Lung (tissue), 17 donors: ENCODE measurements at places on chromosomes 1 and 21. TPM values are rescaled to one million over a fixed set of nuclear protein-coding genes. Genes with fewer than 3 reads are reported as not detected.

The MATN1 gene
- total RNA-seq, result 0.15 TPM

The UQCRHL gene
- total RNA-seq, result 4.6 TPM

The GNG4 gene
- total RNA-seq, result 0.57 TPM

The HSPB7 gene
- total RNA-seq, result 2.4 TPM

GRCh38 chr1:2318314-2319278 is 72.8 kb downstream of the MORN1 start:
- H3K36me3 ChIP-seq, result no peaks in the 10 kb centered on the region
- H3K27me3 ChIP-seq, result no peaks in the 10 kb centered on the region
- no peak overlapping the region for H3K4me3 ChIP-seq
- peak; percentile 64 for DNase-seq
- H3K27ac ChIP-seq, result no peak overlapping the region

GRCh38 chr1:2803931-2804627 is 2.6 kb upstream of the TTC34 start:
- H3K27me3 ChIP-seq, result peaks cover 10% of the 10 kb centered on the region
- no peak for DNase-seq
- H3K4me1 ChIP-seq, result no peaks in the 10 kb centered on the region
- H3K27ac ChIP-seq, result no peak overlapping the region
- H3K4me3 ChIP-seq, result no peak overlapping the region
- no peaks in the 10 kb centered on the region for H3K36me3 ChIP-seq

DNA sequence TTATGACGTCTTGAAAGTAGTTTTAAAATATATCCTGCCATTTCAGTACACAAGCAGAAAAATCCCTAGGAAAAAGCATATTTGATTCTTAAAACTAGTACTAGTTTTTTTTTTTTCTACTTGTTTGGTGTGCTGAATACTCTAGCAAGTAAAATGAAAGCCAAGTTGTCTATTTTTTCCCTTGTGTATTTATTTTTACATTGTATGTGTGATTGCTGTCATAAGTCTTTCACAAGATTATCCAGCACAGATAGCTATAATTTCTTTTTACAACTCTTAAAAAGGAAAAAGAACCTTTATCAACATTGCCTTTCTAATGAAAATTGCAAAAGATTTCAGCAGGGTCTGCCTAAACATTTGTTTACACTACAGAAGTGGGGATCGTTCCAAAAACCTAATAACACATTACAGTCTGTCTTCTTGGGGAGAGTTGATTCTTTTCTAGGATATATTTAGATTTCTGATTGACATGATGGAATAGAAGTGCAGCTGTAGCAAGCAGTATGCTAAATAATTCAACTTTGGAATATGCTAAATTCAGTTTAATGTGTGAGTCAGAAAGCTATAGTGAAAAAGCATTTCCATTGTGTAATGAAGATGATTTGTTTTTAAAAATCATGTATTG is 2.5 kb downstream of the DR1 start:
- H3K36me3 ChIP-seq, result no peaks in the 10 kb centered on the region
- peaks cover 31% of the 10 kb centered on the region for H3K4me1 ChIP-seq
- no peak for DNase-seq
- H3K27me3 ChIP-seq, result no peaks in the 10 kb centered on the region
- no peak overlapping the region for H3K27ac ChIP-seq

GRCh38 chr1:99570486-99571089 is 75.3 kb upstream of the PALMD start:
- no peak for DNase-seq
- no peak overlapping the region for H3K27ac ChIP-seq
- H3K36me3 ChIP-seq, result no peaks in the 10 kb centered on the region
- no peak overlapping the region for H3K4me3 ChIP-seq
- H3K4me1 ChIP-seq, result no peaks in the 10 kb centered on the region

DNA sequence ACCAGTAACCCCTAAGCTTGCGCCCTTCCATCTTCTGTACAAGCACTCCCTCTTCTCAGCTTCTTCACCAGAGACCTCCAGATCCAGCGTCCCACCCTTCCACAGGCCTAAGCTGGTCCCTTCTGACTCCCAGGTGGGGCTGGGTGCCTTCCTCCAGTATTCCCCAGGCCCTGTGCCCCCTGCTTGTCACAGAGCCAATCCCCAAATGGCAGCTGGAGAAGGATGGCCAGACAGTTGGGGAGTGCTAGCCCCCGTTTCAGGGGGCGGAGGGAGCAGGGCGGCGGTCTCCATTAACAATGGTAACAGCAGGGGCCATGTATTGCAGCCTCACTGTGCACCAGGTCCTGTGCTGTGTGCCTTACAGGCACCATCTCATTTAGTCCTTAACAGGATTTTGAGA is 85.7 kb downstream of the KCNN3 start:
- H3K4me3 ChIP-seq, result no peak overlapping the region
- H3K27me3 ChIP-seq, result no peaks in the 10 kb centered on the region
- no peaks in the 10 kb centered on the region for H3K4me1 ChIP-seq
- no peak for DNase-seq
- H3K36me3 ChIP-seq, result no peaks in the 10 kb centered on the region

- no peak overlapping the region for H3K4me3 ChIP-seq
- no peaks in the 10 kb centered on the region for H3K27me3 ChIP-seq
- H3K27ac ChIP-seq, result no peak overlapping the region
- DNase-seq, result no peak
- no peaks in the 10 kb centered on the region for H3K4me1 ChIP-seq
Observed at GRCh38 chr1:171642197-171642596, 10.3 kb downstream of the MYOC start.

- no peaks in the 10 kb centered on the region for H3K36me3 ChIP-seq
- no peak overlapping the region for H3K27ac ChIP-seq
- H3K27me3 ChIP-seq, result no peaks in the 10 kb centered on the region
- H3K4me3 ChIP-seq, result no peak overlapping the region
- peaks cover 2% of the 10 kb centered on the region for H3K4me1 ChIP-seq
Observed at GRCh38 chr1:28877132-28877781, 37.1 kb upstream of the EPB41 start.

DNA sequence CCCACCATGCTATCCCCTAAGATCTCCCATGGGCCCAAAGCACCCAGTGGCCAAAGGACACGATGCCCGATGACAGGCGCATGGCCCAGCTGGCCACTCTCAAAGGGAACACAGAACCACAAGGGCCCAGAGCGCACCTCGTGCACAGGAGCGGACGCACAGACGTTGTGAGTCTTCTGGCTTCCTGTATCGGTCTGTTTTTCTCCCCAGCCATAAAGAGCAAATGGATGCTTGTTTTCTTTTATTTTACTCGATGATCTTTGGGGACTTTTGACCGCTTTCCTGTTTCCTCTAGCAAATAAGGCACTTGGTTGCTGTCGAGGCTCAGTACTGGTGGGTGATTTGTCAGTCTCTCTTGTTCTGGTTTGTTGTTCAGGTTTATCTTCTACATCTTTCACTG is 16.2 kb downstream of the CCSAP start:
- peaks cover 3% of the 10 kb centered on the region for H3K4me1 ChIP-seq
- no peak overlapping the region for H3K4me3 ChIP-seq
- no peaks in the 10 kb centered on the region for H3K27me3 ChIP-seq
- no peak for DNase-seq
- peaks cover 11% of the 10 kb centered on the region for H3K36me3 ChIP-seq

DNA sequence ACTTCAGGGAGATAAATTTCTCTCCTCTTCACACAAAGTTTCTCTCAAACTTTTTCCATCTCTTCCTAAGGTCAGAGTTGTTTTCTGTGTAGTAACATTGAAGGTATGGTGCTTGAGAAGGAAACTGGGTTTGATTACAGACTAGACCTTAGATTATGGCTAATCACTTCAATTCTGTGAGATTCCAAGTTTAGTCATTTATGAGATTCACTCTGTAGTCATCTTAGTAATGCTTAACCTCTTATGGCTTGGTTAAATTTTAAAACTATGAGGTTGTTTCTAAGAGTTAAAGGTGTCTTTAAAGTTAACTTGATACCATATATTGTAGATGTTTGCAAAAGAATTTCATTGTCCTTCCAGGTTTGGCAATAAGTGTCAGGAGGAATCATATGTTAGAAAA is 1092.2 kb downstream of the KCNT2 start:
- H3K27ac ChIP-seq, result no peak overlapping the region
- no peak overlapping the region for H3K4me3 ChIP-seq
- DNase-seq, result no peak
- no peaks in the 10 kb centered on the region for H3K27me3 ChIP-seq
- H3K36me3 ChIP-seq, result no peaks in the 10 kb centered on the region

- no peak overlapping the region for H3K27ac ChIP-seq
- H3K27me3 ChIP-seq, result no peaks in the 10 kb centered on the region
- no peak overlapping the region for H3K4me3 ChIP-seq
- no peaks in the 10 kb centered on the region for H3K36me3 ChIP-seq
- no peak for DNase-seq
- peaks cover 3% of the 10 kb centered on the region for H3K4me1 ChIP-seq
Observed at GRCh38 chr1:234647245-234647644, 37.3 kb upstream of the IRF2BP2 start.

DNA sequence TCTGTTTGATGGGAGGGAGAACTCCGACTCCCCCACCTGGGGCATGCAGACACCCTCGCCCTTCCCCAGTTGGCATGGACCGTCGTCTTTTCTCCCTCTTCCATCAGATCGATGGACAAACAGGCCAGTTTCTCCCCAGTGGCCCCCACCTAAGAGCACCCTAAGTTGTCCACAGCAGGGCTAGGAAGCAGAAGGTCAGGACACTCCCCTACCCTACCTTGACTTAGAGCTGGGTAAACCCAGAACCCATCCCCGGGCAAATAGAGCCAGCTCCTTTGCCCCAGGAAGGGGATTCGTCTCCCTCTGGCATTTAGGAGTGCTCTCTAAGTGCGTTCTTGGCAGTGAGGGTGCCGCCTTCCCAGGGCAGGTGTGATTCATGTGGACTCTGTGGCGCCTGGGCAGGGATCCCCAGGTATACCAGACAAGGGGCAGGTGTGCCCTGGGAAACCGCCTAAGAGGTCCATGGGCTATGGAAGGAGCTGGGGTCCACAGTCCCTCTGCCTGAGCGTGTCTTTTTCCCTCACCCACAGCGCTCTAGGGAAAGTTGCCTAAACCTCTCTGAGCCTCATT is 2.7 kb upstream of the RUNX3 start:
- no peak overlapping the region for H3K27ac ChIP-seq
- DNase-seq, result no peak
- no peaks in the 10 kb centered on the region for H3K36me3 ChIP-seq
- no peaks in the 10 kb centered on the region for H3K4me1 ChIP-seq

- no peaks in the 10 kb centered on the region for H3K27me3 ChIP-seq
- peaks cover 11% of the 10 kb centered on the region for H3K4me1 ChIP-seq
- no peak for DNase-seq
- no peak overlapping the region for H3K4me3 ChIP-seq
- H3K36me3 ChIP-seq, result no peaks in the 10 kb centered on the region
Observed at GRCh38 chr1:45804669-45804969, 1.2 kb downstream of the MAST2 start.

DNA sequence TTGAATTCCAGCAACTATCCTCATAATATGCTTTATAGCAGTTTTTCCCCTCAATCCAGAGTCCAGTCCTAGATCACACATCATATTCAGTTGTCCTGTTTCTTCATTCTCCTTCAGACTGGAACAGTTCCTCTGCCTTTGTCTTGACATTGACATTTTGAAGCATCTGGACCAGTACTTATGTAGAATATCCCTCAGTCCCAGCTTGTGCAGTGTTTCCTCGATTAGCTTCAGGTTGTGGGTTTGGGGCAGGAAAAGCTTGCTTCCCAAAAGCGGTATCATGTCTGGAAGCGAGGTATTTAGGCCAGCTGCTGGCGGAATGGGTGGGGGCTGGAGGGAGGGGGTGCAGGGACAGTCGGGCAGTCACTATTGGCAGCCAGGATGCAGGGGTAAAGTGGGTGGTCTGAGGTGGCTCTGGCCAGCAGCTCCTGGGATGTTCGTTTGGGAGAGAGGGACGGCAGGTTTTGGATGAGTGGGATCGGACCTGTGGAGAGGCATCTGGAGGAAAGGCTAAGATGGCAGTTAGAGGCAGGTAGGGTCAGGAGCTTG is 6.5 kb downstream of the THEMIS2 start:
- H3K36me3 ChIP-seq, result no peaks in the 10 kb centered on the region
- no peaks in the 10 kb centered on the region for H3K4me1 ChIP-seq
- no peak overlapping the region for H3K27ac ChIP-seq
- H3K4me3 ChIP-seq, result no peak overlapping the region
- no peak for DNase-seq

DNA sequence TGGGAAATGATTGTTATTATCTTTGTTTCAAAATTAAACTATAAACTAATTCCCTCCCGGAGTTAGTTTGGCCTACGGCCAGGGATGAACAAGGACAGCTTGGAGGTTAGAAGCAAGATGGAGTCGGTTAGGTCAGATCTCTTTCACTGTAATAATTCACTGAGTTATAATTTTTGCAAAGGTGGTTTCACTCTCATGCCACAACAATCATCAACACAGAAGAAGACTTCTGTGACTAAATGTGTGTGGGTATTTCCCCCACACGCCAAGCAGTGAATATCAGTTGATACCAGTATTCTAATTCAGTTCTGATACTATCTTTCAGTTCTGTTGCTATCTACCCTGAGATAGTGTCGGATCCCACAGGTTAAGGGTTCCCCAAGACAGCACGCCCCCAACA is 215.1 kb downstream of the S1PR1 start:
- H3K27ac ChIP-seq, result no peak overlapping the region
- H3K4me1 ChIP-seq, result no peaks in the 10 kb centered on the region
- no peaks in the 10 kb centered on the region for H3K36me3 ChIP-seq
- no peak overlapping the region for H3K4me3 ChIP-seq

- H3K4me3 ChIP-seq, result no peak overlapping the region
- no peaks in the 10 kb centered on the region for H3K36me3 ChIP-seq
- H3K4me1 ChIP-seq, result peaks cover 9% of the 10 kb centered on the region
- H3K27ac ChIP-seq, result peak overlapping the region; percentile 26
- DNase-seq, result no peak
Observed at GRCh38 chr1:3365523-3366125, 88.8 kb upstream of the ARHGEF16 start.

- DNase-seq, result peak; percentile 81
- peak overlapping the region; percentile 45 for H3K27ac ChIP-seq
- no peak overlapping the region for H3K4me3 ChIP-seq
- H3K4me1 ChIP-seq, result peaks cover 20% of the 10 kb centered on the region
Observed at GRCh38 chr1:209769171-209769904, 13.5 kb downstream of the TRAF3IP3 start.

GRCh38 chr1:64537942-64538341 is 68.0 kb downstream of the CACHD1 start:
- DNase-seq, result no peak
- no peak overlapping the region for H3K4me3 ChIP-seq
- H3K4me1 ChIP-seq, result peaks cover 53% of the 10 kb centered on the region
- no peaks in the 10 kb centered on the region for H3K36me3 ChIP-seq

- no peaks in the 10 kb centered on the region for H3K27me3 ChIP-seq
- peak overlapping the region; percentile 54 for H3K4me3 ChIP-seq
- no peaks in the 10 kb centered on the region for H3K4me1 ChIP-seq
- H3K36me3 ChIP-seq, result no peaks in the 10 kb centered on the region
- peak overlapping the region; percentile 84 for H3K27ac ChIP-seq
- no peak for DNase-seq
Observed at GRCh38 chr21:38503583-38503982, 5.3 kb upstream of the ERG start.

GRCh38 chr1:174160109-174160473 is 771 bp downstream of the RABGAP1L start:
- no peaks in the 10 kb centered on the region for H3K36me3 ChIP-seq
- no peak for DNase-seq
- peak overlapping the region; percentile 79 for H3K4me3 ChIP-seq
- no peaks in the 10 kb centered on the region for H3K4me1 ChIP-seq
- H3K27me3 ChIP-seq, result no peaks in the 10 kb centered on the region
